ENCODE measurements at places on chromosomes 11 and 22. TPM values are rescaled to one million over a fixed set of nuclear protein-coding genes. Genes with fewer than 3 reads are reported as not detected.

Gene FAM227A
- total RNA-seq: 5.1 TPM

Gene IGLL5
- 1.5 TPM for total RNA-seq

Gene SLC43A1
- 89.5 TPM for total RNA-seq

Gene TRPM5
- total RNA-seq: 4.4 TPM

Gene MRGPRE
- total RNA-seq: 0.29 TPM

Gene DPP3
- 61.2 TPM for total RNA-seq

Gene TPBGL
- total RNA-seq: 0.17 TPM

Gene KCNJ4
- total RNA-seq: not detected

Gene P2RY6
- 2.9 TPM for total RNA-seq

Gene NUP98
- total RNA-seq: 60.1 TPM

Gene AQP11
- 5.5 TPM for total RNA-seq

Gene PGAP2
- 22.6 TPM for total RNA-seq

Gene HSPB2
- total RNA-seq: 3.9 TPM

Gene DSCAML1
- 8.0 TPM for total RNA-seq

Gene PEX16
- total RNA-seq: 31.4 TPM

Gene TRAPPC4
- total RNA-seq: 82.6 TPM

Gene KCNA4
- total RNA-seq: 0.06 TPM

Gene C11orf16
- not detected for total RNA-seq

Gene LRRC55
- 0.09 TPM for total RNA-seq

Gene CADM1
- total RNA-seq: 20.3 TPM

Gene BTBD18
- not detected for total RNA-seq

Gene CHEK2
- total RNA-seq: 7.3 TPM

Gene MYBPC3
- not detected for total RNA-seq

Gene OR56A1
- total RNA-seq: 0.03 TPM

Gene NCAM1
- total RNA-seq: 20.3 TPM

Gene TRIM48
- total RNA-seq: not detected

Gene OR8A1
- total RNA-seq: not detected

Gene CLDN5
- 27.5 TPM for total RNA-seq

Gene USH1C
- 176 TPM for total RNA-seq

Gene GNAZ
- 119 TPM for total RNA-seq

Gene LDHAL6A
- not detected for total RNA-seq

Gene BLID
- 0.75 TPM for total RNA-seq

Gene ALG8
- total RNA-seq: 33.3 TPM

Gene GAB4
- not detected for total RNA-seq

Gene NXPE2
- total RNA-seq: not detected

Gene MMP1
- total RNA-seq: 99.4 TPM

Gene CRYBB3
- 1.4 TPM for total RNA-seq

Gene LGR4
- 47.6 TPM for total RNA-seq

Gene MS4A2
- total RNA-seq: 11.2 TPM

Gene CDC45
- 1.6 TPM for total RNA-seq

Gene EFCAB6
- total RNA-seq: 4.1 TPM

Gene KLHL35
- 1.4 TPM for total RNA-seq

Gene ME3
- total RNA-seq: 37.6 TPM

Gene SCGB1C1
- not detected for total RNA-seq

Gene ENTHD1
- total RNA-seq: 0.09 TPM

Gene BAIAP2L2
- total RNA-seq: 216 TPM

Gene MOV10L1
- 2.6 TPM for total RNA-seq

Gene XKR3
- not detected for total RNA-seq

Gene BATF2
- 5.5 TPM for total RNA-seq

Gene ROBO3
- total RNA-seq: 12.9 TPM

Gene ALG9
- total RNA-seq: 42.4 TPM

Gene ZFPL1
- 44.4 TPM for total RNA-seq

Data from mucosa of gallbladder (tissue), 1 donor.